Spinal cord (tissue), 10 donors: ENCODE measurements at places on chromosomes 5 and 9. TPM values are rescaled to one million over a fixed set of nuclear protein-coding genes. Genes with fewer than 3 reads are reported as not detected.
A peak's percentile ranks its signal among the peaks of the same experiment; 100 is the strongest.

GRCh38 chr5:50559955-50560354 is 106.5 kb upstream of the PARP8 start:
- no peak for DNase-seq

DNA sequence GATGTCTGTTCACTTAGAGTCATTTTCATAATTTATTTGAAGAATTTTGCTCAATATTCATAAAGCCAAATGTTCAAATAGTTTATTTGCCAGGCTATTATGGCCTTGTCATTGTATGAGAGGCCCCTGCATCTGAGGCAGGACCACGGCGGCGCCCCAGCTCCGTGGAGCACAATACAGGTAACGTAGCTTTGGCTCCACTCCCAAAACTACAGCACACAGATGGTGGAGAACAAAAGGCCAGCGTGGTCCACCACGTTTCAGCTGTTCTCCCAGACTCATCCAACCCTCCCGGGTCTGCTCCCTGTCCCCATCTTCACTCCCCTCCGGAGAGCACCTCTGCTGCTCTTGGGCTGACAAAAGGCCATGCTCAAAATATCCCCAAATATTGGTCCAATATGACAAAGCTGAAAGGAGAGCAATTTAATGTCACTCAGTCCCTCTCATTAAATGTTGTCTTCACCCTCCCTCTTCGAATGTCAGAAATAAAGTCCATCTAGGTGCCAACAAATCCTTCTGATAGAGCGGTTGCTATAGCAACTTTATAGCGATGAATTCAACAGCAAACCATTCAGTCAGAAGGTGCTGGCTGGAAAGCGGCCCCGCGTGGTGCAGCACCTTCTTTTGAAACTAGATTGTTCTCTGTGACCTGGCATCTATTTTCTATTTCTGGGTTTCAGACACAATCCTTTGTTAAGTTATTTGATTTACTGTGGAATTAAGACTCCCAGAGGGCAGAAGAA is 504.3 kb downstream of the ARHGEF28 start:
- no peak for DNase-seq

DNA sequence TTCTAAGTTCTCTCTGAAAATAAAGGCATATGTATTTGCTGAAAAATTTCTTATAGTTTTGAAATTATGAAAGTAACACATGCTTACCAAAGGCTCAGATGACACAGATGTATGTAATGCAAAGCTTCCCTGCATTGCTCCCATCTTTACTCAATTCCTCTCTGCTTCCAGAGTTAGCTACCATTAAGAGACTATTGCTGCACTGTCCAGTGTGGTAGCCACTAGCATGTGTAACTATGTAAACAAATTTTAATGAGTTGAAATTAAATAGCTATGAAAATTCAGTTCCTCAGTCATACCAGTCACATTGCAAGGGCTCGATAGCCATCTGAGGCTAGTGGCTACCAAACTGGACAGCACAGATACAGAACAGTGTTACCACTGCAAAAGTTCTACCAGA is 17.9 kb downstream of the FRMD3 start:
- DNase-seq, result no peak

DNA sequence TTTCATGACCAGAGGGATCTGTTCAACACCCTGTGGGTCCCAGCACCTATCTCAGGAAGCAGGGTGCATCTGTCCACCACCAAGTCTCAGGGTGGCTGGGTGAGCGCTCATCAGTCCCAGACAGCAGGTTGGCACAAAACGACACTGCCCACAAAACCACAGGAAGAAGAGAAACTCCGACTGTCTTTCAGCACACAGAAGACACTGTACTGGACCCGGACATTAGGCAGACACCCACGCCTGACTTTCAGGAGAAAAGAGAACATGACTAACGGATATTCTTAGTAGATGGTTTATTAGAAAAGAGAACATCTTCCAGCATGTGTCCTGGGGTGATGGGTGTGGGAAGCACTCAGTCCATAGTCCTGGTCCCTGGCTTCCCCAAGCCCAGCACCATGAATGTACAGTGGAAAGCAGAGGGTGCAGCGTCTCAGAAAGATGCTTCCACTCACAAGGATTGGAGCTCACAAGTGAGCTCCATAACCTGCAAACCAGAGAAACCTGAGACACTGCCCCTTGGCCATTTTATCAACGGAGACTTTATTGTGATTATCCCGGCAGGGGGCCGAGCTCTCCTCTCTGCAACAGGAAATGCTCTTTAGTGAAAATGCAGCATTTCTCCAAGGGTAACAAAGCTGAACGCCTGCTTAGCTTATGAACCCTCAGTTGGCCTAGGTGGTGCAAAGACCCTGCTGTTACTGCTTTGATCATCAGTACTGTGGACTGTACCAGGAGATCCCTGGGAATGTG is 35.8 kb upstream of the LCP2 start:
- DNase-seq, result no peak

GRCh38 chr9:98861781-98862504 is 54.5 kb downstream of the GALNT12 start:
- no peak for DNase-seq

- DNase-seq, result no peak
These were observed 30.3 kb downstream of the CAST start for GRCh38 chr5:96692441-96692840.

DNA sequence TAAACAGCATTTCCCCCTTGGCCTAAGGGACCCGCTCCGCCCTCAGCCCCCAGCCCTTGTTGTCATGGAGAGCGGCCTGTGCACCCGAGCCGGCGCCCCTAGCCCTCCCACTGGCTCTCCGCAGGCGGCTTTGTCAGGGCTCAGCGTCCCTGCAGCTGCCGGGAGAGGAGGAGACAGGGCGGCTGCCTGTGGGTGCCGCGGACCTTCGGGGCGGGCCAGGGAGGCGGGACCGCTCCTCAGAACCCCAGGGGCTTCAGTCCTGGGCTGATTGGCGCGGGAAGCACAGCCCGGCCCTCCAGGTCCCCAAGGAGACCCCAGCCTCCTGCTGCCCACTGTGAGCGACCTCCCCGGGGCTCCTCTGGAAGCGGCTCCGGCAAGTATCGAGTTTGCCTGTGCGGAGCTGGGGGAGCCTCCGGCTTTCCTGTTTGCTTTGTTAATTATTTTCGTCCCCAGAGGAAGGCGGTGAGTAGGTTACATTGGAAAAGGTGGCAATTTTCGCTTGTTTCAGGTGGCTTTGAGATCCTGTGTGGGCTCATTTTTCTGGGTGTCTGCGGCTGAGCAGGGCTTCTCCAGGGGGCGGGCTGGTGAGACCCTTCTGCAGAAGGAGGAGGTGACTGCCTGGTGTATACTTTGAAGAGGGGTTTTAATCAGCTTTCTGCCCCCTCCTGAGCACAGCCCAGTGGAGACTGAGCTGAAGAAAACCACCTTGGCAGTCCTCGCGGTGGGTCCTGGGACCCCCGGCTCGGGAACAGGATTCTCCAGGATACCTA is at the start of gene FGD3:
TSS of gene FGD3 (plus strand) at position 256 of the 770 bp plus-strand sequence. CDS start 28,734 bp downstream, outside the sequence.
- DNase-seq, result peak; percentile 81

Gene KIF12
- total RNA-seq, result 9.0 TPM

Gene IL13
- not detected for total RNA-seq

Gene ANKRD18B
- 2.2 TPM for total RNA-seq

Gene FGD3
- 6.3 TPM for total RNA-seq
